ENCODE measurements at places on chromosomes 5 and 9.

DNA sequence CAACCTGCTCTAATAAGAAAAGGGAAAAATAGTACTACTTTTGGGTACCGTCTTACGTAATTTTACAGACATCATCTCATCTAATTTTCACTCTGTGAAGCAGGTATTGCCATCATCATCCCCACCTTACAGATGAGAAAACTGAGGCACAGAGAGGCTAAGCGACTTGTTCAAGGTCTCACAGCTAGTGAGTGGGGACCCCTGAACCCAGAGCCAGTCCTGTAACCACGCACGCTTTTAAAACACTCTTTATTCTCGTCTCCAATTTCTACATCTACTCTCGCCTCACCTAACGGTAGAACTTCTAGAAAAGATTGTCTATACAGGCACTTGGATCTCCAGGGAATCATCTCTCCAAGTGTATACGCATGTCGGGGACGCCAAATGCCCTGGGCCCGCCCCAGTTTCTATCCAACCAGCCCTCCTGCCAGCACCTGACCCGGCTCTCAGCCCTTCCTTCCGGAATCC lies 1.5 kb upstream of the TRAF1 start:
- H3K4me1 ChIP-seq = peaks cover 47% of the 10 kb centered on the region
- peak overlapping the region; percentile 96 for H3K27ac ChIP-seq
- DNase-seq = no peak
- H3K4me3 ChIP-seq = peak overlapping the region; percentile 82

- H3K4me1 ChIP-seq = no peaks in the 10 kb centered on the region
- no peaks in the 10 kb centered on the region for H3K36me3 ChIP-seq
- peaks cover 6% of the 10 kb centered on the region for H3K27me3 ChIP-seq
- H3K4me3 ChIP-seq = no peak overlapping the region
Measured at GRCh38 chr5:113212244-113212920, 222.4 kb downstream of the TSSK1B start.

DNA sequence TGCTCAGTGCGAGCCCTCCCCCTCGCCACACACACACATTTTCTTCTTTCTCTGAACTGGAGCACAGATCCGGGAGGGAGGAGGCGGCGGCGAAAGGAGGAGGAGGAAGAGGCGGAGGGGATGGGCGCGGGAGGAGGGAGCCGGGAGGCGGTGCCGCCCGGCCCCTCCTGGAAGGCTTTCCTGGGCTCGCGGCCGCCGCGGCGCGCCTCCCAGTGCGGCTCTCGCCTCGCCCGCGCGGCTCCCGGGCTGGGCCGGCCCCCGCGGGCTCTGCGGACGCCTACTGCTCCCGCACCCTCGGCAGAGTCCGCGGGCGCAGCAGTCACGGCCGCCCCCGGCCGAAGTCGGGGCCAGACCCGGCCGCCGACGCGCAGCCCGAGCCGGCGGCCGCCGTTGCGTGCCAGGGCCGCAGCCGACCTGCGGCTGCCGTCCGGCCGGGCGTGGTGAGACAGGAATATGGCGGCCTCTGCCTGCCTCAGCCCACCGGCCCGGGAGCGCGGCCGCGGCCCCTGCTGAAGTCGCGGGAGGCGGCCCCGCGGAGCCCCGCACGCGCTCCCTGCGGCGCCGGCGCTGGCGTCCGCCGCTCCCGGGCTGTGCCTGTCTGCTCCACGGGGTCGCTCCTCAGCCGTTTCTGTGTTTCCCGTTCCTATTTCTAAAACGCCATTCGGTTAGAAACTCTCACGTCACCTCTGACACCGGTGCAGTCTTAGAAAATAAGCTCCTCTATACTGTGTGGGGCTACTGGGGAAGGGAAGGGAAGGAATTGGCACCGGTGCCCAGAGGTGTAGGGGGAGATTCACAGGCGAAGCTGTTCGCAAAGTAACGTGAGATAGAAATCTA lies 500 bp upstream of the GNAQ start:
- no peak for DNase-seq
- peaks cover 2% of the 10 kb centered on the region for H3K36me3 ChIP-seq
- peaks cover 27% of the 10 kb centered on the region for H3K4me1 ChIP-seq
- peak overlapping the region; percentile 50 for H3K27ac ChIP-seq
- peaks cover 49% of the 10 kb centered on the region for H3K27me3 ChIP-seq

GRCh38 chr9:134589748-134590147 lies 51.9 kb upstream of the COL5A1 start:
- no peaks in the 10 kb centered on the region for H3K36me3 ChIP-seq
- no peak overlapping the region for H3K4me3 ChIP-seq
- no peak overlapping the region for H3K27ac ChIP-seq
- no peak for DNase-seq
- H3K4me1 ChIP-seq = no peaks in the 10 kb centered on the region
- peaks cover 20% of the 10 kb centered on the region for H3K27me3 ChIP-seq

- H3K27ac ChIP-seq = no peak overlapping the region
- no peak overlapping the region for H3K4me3 ChIP-seq
- H3K27me3 ChIP-seq = no peaks in the 10 kb centered on the region
- DNase-seq = no peak
Measured at GRCh38 chr5:118981783-118982182, 6.6 kb downstream of the DTWD2 start.

DNA sequence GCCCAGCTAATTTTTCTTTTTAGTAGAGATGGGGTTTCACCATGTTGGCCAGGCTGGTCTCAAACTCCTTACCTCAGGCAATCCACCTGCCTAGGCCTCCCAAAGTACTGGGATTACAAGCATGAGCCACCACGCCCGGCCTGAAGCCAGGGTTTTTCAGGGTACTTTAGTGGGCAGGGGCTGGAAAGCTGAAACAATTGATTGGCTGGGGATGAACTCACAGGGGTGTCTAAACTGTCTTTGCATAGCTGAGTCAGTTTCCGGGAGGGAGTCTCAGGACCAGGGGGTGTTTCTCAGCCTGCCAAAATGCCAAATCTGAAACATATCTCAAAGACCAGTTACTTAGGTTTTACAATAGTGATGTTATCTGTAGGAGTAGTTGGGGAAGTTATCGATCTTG lies 46.1 kb downstream of the PRUNE2 start:
- no peak overlapping the region for H3K4me3 ChIP-seq
- H3K4me1 ChIP-seq = no peaks in the 10 kb centered on the region
- no peak for DNase-seq
- H3K36me3 ChIP-seq = no peaks in the 10 kb centered on the region
- peaks cover 4% of the 10 kb centered on the region for H3K27me3 ChIP-seq
- no peak overlapping the region for H3K27ac ChIP-seq

- H3K4me1 ChIP-seq = peaks cover 7% of the 10 kb centered on the region
- peak overlapping the region; percentile 26 for H3K27ac ChIP-seq
- H3K36me3 ChIP-seq = no peaks in the 10 kb centered on the region
- H3K4me3 ChIP-seq = no peak overlapping the region
- no peak for DNase-seq
Measured at GRCh38 chr9:36729906-36730305, 157.2 kb downstream of the MELK start.

- H3K27ac ChIP-seq = no peak overlapping the region
- no peak overlapping the region for H3K4me3 ChIP-seq
- DNase-seq = no peak
- no peaks in the 10 kb centered on the region for H3K4me1 ChIP-seq
Measured at GRCh38 chr5:1998348-1998669, 115.6 kb upstream of the IRX4 start.

All from memory B cell (primary cell).